HS-5 (cell line): ENCODE measurements at places on chromosomes 16 and 17.

DNA sequence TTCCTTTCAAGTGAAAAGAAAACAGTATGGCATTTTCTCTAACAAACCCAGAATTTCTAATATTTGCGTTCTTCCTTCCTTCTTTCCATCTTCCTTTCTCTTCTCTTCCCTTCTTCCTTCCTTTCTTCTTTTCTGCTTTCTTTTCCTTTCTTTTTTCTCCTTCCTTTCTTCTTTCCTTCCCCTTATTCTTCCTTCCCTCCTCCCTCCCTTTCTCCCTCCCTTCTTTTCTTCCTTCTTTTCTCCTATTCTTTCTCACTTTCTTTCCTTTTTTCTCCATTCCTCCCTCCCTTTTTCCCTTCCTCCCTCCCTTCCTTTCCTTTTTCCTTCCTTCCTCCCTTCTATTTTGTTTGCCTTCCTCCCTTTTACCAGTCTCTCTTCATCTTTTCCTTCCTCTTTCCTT lies 194.8 kb downstream of the SHCBP1 start:
- DNase-seq: no peak

GRCh38 chr17:2484876-2485275 lies 26.8 kb downstream of the METTL16 start:
- no peak for DNase-seq

DNA sequence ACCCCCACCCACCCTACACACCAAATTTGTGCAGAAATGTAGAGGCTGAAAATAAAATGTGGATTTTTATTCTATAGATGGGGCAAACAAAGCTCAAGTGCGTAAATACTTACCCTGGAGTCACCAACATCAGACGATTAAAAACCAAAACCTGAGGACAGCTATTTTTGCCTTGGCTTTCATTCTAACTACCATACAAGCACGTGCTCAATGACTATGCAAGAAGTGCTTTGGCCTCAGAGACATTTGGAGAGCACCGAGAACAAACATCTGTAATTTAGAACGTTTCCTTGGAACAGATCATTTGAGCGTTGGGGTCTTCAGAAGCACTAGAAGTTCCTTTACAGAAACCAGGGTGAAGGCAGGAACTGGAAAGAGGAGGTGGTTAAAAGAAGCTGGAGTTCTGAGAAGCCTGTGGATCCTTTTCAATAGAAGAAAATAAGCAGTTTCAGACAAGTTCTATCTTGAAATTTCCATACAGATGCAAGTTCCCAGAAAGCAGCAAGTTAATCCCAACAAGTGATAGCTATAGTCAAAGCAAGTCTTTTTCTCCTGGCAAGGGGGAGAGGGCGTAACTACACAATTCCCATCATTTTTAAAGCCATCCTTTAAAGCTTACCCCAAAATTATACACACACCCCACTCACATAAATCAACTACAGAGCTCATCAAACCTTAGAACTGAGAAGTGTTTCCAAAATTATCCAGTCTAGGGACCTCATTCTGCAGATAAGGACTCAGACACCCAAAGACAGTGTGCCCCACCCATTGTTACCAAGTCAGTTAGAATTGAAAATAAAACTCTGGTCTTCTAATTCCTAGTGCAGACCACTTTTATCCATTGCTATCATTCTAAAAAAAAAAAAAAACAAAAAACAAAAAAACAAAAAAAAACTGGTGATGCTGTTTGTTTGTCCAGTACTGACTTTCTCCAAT lies 29.6 kb upstream of the CDRT4 start:
- no peak for DNase-seq

- no peak for DNase-seq
These were observed 375.0 kb upstream of the RBFOX1 start for GRCh38 chr16:6957681-6958080.

- DNase-seq: no peak
These were observed 4.8 kb downstream of the XYLT2 start for GRCh38 chr17:50350733-50351132.
